Nucleus accumbens (tissue), 56 donors: ENCODE measurements at places on chromosomes 16 and 17.

GRCh38 chr17:77476006-77476405 lies 335.2 kb downstream of the SEC14L1 start:
- no peak for DNase-seq

DNA sequence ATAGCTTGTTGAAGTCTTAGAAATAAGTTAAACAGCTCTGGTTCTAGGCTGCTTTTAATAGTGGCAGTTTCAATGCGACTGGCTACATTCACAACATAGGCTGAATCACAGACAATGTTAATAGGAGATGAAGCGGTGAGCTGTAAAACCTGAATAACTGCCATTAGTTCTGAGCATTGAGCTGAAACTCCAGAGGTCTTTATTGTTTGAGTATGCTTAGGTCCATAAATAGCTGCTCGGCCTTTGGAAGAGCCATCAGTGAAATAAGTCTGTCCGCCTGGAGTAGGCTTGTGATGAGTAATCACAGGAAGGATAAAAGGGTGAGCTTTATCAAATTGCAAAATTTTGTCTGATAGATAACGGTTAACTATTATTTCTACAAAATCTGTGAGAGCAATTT lies 9.4 kb upstream of the ZNF689 start:
- no peak for DNase-seq

- DNase-seq = no peak
These were observed 304.0 kb downstream of the MAF start for GRCh38 chr16:79296491-79296890.

DNA sequence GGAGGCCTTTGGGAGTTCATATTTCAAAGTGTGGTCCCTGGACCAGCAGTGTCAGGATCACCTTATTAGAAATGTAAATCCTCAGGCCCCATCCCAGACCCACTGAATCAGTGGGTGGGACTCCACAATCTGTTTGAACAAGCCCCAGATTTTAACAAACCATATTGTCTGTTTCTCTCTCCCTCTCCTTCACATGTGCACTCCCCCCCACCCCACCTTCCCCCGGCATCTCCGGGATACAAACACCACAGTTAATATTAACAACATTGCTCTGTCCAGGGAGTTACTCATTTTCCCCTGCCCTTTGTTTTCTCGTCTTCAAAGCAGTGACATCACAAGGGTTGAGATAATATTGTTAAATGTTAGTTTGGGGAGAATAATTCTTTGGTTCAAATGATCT lies 127.3 kb downstream of the KATNIP start:
- DNase-seq = no peak

- DNase-seq = no peak
These were observed 71.2 kb upstream of the GRIN2A start for GRCh38 chr16:10253409-10253808.

DNA sequence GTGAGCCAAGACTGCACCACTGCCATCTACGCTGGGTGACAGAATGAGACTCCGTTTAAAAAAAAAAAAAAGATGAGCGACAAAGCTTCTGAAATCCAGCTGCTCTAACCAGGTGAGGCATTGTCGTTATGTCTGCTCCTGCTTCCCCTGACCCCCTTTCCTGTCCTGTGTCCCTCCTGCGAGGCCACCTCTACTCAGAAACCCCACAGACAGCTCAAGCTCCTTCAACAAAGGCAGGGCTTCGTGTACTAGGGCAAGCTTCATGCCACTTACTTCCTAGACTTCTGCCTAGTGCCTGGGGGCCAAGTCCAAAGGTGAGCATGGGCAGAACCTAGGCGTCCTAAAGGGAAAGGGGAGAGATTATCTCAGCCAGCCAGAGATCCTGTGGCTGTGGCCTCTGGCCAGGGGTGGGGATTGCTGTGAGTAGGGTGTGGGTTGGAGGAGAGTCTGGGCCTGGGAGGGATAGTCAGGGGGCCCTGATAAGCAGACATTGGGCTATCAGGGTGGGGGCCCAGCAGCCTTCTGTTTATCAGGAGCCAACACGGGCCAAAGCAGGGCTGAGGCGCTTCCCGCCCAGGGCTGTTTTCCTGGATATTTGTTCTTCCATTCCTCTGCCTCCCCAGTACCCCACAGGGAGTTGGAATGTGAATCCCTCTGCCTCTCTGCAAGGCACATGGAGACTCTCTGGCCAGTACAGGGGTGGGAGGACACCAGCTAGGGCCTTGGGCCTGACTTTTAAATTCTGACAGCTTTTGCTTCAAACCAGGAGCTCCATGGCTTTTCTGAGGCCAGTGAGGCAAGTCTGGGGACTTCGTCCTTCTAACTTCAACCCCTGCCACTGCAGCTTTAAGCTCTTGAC lies 10.4 kb downstream of the ERAL1 start:
- no peak for DNase-seq

DNA sequence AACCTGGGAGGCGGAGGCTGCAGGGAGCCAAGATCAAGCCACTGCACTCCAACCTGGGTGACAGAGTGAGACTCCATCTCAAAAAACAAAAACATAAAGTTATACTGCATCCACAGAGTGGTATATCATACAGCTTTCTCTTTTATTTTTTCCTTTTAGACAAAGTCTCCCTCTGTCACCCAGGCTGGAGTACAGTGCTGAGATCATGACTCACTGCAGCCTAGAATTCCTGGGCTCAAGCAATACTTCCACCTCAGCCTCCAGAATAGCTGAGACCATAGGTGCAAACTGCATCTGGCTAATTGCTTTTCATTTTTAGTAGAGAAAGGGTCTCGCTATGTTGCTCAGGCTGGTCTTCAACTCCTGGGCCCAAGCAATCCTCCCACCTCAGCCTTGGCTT lies 10.0 kb upstream of the COPRS start:
- DNase-seq = no peak

GRCh38 chr17:5133311-5133710 lies 17.5 kb downstream of the USP6 start:
- DNase-seq = no peak

- no peak for DNase-seq
These were observed 5.2 kb upstream of the NUBP1 start for GRCh38 chr16:10738231-10739077.

DNA sequence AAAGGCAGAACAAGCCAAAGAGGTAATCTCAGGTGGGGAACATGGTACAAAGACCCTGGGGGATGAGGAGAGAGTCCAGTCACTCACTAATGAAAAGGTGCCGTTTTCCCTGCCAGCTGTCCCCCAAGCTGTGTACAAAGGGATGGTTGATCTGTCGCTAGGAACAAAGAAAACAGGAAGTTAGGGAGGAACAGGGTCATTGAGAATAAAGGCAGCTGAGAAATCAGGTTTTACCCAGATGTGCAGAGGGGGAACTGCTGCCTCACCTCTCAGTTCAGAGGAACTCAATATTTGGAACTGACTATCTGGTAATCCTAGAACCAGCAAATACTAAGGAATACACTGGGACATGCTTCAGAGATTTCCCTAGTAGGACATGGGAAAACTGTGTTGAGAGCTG lies 1.5 kb downstream of the RSKR start:
- no peak for DNase-seq

GRCh38 chr17:48012151-48012520 lies 25.5 kb downstream of the COPZ2 start:
- DNase-seq = peak; percentile 31

DNA sequence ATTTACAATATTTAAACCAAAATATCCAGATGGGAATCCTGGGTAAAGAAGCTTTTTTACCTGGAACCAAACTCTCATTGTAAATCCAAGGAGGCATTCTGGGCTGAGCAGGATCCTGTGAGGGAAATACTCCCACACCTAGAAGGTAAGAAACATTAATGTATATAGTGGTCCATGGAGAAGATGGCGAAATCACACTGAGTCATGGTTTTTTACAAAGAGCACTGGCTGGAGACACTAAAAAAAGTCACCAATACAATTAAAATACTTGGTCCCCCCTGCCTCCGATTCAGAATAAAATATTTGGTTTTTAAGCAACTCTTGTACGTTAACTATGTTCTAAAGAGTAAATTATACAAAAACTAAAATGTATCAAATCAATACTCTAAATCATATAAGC lies 32.9 kb downstream of the SYNRG start:
- DNase-seq = no peak

DNA sequence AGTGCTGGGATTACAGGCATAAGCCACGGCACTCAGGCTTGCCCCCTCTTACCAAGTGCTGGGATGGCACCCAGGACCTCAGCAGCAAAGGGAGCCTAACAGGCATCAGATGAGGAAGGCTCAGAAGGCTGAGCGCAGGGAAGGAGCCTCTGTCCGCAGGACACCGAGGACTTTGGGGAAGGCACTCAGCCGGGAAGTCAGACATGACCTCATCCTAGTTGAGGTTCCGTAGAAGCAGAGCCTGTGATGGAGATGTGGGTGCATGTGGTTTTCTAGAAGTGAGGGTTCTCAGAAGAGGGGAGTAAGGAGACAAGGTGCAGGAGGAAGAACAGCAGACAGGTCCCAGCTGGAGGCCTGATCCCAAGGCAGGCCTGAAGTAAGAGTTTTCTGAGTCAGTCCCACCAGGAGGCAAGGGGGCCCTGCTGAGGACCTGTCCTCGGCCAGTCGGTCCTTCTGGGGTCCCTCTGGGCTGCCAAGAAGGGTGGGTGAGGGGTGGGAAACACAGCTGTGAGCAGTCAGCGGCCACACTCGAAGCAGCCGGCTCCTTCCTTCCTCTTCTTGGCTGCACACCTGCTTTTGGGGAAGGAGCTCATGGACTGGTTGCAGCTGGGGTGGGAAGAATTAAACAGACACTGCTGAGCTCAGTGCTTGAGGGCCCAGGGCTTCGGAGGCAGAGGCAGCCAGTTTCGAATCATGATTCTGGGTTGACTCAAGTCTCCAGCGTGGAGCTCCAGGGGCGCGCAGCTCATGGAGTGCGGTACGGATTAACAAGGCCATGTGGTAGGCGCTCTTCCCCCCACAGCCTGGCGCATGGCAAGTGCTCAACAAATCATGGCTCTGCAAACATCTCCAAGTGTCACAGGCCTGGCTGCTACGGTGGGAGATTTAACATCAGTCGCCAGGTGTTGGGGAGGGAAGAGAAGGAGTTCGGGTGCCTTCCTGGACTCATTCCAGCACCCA lies 38.9 kb upstream of the SNN start:
- DNase-seq = no peak

- no peak for DNase-seq
These were observed 238.8 kb upstream of the CDH5 start for GRCh38 chr16:66127459-66128370.

DNA sequence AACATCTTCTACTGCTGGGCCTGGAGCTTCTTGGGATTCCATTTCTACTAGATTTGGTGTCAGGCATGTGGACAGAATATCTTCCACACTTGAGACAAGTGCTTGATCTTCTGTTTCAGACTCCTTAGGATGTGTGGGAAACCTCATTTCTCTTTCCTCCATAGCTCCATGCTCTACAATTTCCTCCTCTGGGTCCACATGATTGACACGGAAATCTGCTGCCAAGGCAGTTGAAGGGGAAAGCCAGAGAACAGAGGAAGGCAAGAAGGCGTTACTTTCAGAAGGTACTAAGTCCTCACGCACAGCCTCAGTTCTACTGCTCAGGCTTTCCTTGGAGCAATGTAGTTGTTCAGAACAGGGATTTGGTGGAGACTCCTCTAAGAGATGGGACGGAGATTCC lies 6.6 kb downstream of the SPAG5 start:
- no peak for DNase-seq

DNA sequence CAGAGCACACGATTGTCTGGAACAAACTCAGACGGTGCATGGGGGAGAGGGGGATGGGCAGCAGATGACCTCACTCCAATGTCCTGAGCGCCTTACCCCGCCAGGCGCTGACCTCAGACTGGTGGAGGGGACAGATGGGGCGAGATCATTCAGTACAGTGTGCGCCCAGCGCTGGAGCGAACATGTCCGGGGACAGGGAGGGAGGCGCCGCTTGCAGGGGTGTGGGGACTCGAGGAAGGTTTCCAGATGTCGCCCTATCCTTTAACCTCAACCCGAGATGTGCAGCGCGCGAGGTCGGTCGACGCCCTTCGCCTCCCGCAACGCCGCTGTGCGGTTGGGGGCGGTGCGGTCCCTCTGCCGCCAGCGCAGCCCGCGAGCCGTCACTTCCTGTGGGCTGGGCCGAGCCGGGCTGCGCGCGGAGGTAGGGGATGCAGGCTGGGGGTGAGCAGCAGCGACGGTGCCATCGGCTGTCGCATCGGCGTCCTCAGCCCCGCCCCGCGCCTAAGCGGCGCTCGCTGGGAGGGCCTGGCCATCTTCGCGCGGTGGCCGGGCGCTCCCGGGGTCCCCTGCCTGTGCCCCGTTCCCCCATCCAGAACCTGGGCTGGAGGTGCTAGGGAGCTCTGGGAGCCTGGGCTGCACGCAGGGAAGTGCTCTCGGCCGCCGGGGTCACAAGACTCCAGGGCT lies 5.3 kb upstream of the CDR2L start:
- DNase-seq = peak; percentile 96

DNA sequence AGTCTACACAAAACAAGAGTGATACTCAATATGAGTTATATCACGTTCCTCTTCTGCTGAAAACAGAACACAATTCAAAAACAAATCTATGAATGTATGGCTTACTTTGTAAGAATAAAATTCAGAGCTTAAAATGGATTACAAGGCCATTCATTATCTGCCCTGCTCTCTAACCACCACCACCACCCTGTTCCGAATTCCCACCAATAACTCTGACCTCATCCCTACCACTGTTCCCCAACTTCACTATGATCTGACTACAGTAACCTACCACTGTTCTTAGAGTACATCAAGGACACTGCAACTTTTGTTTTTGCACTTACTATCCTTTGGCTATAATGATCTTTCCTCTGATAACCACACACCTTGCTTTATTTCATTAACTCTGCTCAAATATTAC lies 21.3 kb downstream of the FBXL20 start:
- no peak for DNase-seq

- DNase-seq = no peak
These were observed 314.5 kb downstream of the SEC14L1 start for GRCh38 chr17:77455111-77455890.

- DNase-seq = no peak
These were observed 72.8 kb downstream of the WWP2 start for GRCh38 chr16:69834807-69835466.

GRCh38 chr17:55830699-55831471 lies 80.0 kb downstream of the PCTP start:
- DNase-seq = no peak
